Spinal cord (tissue), 10 donors: ENCODE measurements at places on chromosomes 12 and 14. TPM values are rescaled to one million over a fixed set of nuclear protein-coding genes. Genes with fewer than 3 reads are reported as not detected.
A peak's percentile ranks its signal among the peaks of the same experiment; 100 is the strongest.

BDKRB1 gene
- 0.28 TPM for total RNA-seq

DNA sequence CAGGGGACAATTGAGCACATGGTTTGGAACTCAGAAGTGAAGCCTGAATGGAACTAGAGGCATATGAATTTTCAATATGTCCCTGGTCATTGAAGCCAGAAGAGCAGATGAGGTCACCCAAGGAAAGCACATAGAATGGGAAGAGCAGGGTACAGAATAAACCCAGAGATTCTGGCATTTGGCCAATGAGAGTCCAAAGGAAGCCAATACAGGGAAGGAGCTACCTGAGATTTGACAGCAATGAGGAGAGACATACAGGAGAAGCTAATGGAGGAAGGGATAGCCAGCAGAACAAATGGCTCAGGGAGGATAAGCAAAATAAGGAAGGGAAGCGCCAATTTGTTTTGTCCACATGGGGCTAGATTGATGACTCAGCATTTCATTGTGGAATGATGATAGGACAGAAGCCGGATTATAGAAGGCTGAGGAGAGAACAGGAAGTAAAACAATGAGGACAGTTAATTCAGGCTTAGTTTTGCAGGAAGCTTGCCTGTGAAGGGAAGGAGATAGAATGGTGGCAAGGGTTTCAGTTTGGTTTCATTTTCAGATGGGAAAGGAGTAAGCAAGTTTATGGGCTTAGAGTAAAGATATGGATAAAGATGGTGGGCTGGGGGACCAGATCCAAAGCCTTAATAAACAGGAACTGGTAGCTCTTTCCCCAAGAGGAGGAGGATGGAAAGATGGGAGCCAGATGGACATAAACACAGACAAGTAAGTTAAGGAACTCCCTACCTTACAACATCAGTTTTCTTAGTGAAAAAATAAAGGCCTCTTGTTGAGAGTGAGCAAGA, 3.2 kb upstream of the SPTSSA start:
- peaks cover 9% of the 10 kb centered on the region for H3K4me1 ChIP-seq
- no peak overlapping the region for H3K4me3 ChIP-seq
- no peaks in the 10 kb centered on the region for H3K36me3 ChIP-seq
- H3K27me3 ChIP-seq: no peaks in the 10 kb centered on the region
- no peak overlapping the region for H3K27ac ChIP-seq

DNA sequence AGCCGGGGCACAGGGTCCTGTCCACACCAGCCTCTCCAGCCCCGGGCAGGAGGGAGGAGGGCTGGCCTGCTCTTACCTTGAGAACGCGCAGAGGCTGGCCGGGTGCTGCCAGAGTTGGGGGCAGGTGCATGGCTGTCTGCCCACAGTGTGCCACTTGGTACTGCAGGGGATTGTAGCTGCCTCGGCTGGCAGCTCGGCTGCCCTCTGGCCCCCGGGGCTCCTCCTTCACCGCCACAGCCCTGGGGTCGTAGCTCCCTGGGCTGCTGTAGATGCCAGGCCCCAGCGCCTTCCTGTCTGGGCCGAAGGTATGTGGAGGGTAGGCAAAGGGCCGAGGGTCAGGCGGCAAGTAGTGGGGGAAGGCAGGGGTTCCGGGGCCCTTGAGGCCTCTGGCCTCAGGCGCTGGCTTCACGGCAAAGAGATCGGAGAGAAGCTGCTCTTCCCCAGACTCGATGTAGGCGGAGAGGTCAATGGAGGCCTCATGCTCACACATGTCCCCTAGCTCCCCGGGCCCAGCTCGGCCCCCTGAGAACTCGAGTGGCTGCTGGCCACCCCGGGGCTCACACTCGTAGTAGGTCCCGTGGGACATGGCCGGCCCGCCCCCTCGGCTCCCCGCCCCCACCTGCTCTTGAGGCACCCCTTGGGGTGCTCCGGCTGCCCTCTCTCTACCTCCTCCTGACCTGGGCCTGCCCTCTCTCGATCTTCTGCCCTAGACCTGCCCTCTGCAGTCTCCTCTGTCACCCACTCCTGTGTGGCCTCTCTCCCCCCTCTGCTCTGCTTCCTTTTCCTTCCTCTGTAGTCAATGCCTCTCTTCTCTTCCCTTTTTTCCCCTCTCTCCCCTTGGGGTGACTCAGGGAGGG, at the start of gene CEBPE:
CEBPE (minus strand) TSS at position 750 of the 857 bp plus-strand sequence; CDS start at position 586, 164 bp downstream.
- no peak for DNase-seq
- peaks cover 10% of the 10 kb centered on the region for H3K4me1 ChIP-seq
- H3K36me3 ChIP-seq: no peaks in the 10 kb centered on the region
- no peaks in the 10 kb centered on the region for H3K27me3 ChIP-seq
- no peak within 1 kb of the TSS for H3K4me3 ChIP-seq
- no peak within 1 kb of the TSS for H3K27ac ChIP-seq

TAS2R46 gene
- 2.1 TPM for total RNA-seq

- no peaks in the 10 kb centered on the region for H3K27me3 ChIP-seq
- peaks cover 3% of the 10 kb centered on the region for H3K36me3 ChIP-seq
- DNase-seq: peak; percentile 47
- H3K27ac ChIP-seq: no peak overlapping the region
- no peaks in the 10 kb centered on the region for H3K4me1 ChIP-seq
- no peak overlapping the region for H3K4me3 ChIP-seq
These were observed 229.4 kb downstream of the CNTN1 start for GRCh38 chr12:40921563-40922163.
